ENCODE measurements at places on chromosomes 13 and 19.

GRCh38 chr13:44867825-44868224 lies 121.4 kb downstream of the NUFIP1 start:
- no peak for DNase-seq

- DNase-seq: no peak
Observed at GRCh38 chr19:4089400-4089908, 22.8 kb upstream of the ZBTB7A start.

- no peak for DNase-seq
Observed at GRCh38 chr19:12788682-12789097, 2.6 kb upstream of the JUNB start.

- DNase-seq: no peak
Observed at GRCh38 chr19:29505097-29505824, 20.5 kb upstream of the VSTM2B start.

- DNase-seq: no peak
Observed at GRCh38 chr13:38535261-38535660, 151.6 kb upstream of the FREM2 start.

DNA sequence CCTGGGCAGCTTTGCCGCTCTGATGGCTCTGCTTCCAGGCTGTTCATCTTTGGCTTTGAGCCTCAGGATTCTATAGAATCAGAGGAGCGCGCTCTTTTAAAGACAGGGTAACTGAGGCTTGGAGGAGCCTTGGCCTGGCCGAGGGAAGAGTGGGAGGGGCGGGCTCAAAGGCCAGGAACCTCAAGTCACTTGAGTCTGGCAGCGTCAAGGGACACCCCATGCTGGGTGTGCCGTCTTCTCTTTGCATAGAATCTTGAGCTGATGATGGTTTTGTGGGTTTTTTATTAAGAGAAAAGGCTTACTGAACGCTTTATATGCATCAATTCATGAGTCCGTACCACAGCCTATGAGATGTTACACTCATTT lies 1.1 kb downstream of the PGLS start:
- no peak for DNase-seq

- DNase-seq: no peak
Observed at GRCh38 chr19:40872209-40872608, 9.8 kb downstream of the CYP2A7 start.
